Upper lobe of right lung (tissue), 1 donor: ENCODE measurements at places on chromosomes 13 and 19.

DNA sequence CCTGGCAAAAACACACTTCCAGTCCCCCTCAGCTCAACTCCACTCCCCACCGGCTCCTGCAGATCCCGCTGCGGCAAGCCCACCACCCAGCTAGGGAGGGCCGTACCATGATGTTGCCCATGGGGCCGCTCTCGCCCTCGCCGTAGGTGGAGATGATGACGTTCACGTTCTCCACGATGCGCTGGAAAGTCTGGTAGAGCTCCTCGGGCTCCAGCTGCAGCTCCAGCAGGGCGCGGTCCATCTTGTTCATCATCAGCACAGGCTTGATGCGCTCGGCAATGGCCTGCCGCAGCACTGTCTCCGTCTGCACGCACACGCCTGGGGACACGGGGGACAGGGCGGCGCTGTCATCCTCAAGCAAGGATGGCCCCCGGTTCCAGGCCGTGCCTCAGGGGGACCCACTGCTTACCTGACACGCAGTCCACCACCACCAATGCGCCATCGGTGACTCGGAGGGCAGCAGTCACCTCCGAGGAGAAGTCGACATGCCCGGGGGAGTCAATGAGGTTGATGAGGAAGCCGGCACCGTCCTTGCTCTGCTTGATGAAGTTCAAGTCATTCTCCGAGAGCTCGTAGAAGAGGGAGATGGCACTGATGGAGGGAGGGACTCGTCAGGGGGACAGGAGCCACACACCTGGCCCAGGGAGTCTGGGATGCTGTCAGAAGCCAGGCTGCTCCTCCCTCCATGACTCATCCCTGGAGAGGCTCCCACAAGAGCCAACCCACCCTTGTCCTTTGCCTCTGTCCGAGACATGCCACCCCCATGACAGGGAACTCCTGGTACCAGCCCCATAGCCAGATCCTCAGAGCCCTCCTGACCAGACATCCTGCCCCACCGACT lies 2.3 kb downstream of the EEF2 start:
- DNase-seq: no peak

GRCh38 chr13:113753171-113753570 lies 5.9 kb upstream of the TMEM255B start:
- DNase-seq: no peak

GRCh38 chr13:33676045-33676989 lies 141.6 kb upstream of the RFC3 start:
- no peak for DNase-seq

GRCh38 chr19:11399667-11400066 lies 15.6 kb upstream of the EPOR start:
- no peak for DNase-seq

DNA sequence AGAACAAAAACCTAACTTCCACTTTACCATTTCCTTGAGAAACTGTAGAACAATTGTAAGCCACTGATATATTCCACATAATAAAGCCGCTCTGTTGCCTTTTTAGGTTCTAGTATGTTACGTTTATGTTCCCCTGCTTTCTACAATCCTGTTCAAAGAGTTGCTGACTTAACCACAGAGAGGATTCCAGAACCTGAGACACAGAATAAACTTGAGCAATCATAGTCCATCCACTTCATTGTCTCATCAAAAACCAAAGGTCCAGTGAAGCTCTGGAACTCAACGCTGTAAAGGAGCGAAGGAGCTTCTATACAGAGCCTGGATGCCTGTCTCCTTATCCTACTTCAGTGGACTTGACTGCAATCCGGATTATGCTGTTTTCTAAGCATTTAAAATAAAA lies 4.6 kb downstream of the STARD13 start:
- no peak for DNase-seq

- DNase-seq: no peak
These were observed 305.2 kb downstream of the NDFIP2 start for GRCh38 chr13:79786176-79786575.

GRCh38 chr19:14954071-14954655 lies 12.9 kb downstream of the OR7C2 start:
- no peak for DNase-seq

- no peak for DNase-seq
These were observed 818.6 kb downstream of the SLITRK6 start for GRCh38 chr13:84980571-84980970.

GRCh38 chr19:43572171-43572588 lies 3.1 kb downstream of the XRCC1 start:
- DNase-seq: no peak

GRCh38 chr13:62387647-62388046 lies 972.0 kb upstream of the PCDH20 start:
- no peak for DNase-seq
